ENCODE measurements at places on chromosomes 7 and 10. TPM values are rescaled to one million over a fixed set of nuclear protein-coding genes. Genes with fewer than 3 reads are reported as not detected.

Gene OR13A1
- polyA plus RNA-seq = 0.13 TPM

GRCh38 chr7:117875566-117875965, 2.3 kb upstream of the CTTNBP2 start:
- no peak for DNase-seq

DNA sequence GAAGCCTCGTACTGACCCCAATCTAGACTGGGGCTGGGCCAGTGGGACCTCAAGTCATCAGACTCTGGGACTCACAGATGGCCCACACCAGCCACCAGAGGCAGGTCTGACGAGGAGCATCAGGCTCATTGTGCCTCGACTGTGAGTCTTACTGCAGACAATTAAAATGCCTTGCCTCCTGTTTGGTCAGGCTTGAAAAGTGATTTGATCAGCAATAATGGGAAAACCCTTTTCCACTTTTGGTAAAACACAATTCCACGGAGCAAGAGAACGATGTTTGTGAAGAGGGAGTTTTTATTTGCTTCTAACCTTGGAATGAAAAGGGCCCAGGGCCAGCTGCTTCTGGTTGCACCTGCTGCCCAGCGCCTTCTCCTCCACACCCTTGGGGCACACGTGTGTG, 43.9 kb downstream of the C10orf143 start:
- DNase-seq = no peak

DNA sequence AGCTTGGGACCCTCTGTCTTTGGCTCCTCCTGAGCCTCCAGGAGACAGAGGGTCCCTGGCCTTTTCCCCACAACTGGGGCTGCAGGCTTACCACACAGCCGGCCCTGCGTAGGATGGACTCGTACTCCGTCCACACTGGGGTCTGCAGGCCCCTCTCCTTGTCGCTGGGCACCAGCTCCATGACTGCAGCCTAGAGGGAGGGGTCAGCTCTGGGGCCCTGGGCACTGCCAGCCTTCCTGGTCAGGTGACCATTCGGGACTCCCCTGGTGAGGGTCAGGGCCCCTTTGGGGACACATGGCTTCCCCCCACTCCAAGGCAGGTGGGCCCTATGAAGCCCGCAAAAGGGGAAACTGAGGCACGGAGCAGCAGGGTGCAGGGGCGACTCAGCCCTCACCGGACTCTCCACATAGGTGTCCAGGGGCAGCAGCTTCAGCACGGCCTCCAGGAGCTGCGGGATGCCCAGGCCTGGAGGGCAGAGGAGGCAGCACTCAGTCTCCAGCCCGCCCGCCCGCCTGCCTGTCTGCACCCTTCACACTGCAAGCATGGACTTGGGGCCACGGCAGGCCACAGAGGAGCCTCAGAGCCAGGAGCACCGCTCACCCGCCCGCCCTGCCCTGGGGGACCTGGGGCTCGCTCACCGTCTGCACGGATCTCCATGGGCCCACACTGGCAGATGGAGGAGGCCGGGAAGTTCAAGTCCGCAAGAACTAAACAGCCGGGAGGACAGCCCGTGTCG, 1.1 kb downstream of the FUOM start:
- no peak for DNase-seq

All from left renal cortex interstitium (tissue), 4 donors.